ENCODE measurements at places on chromosomes 3 and 15. TPM values are rescaled to one million over a fixed set of nuclear protein-coding genes. Genes with fewer than 3 reads are reported as not detected.

CLDN1 gene
- polyA plus RNA-seq: 0.54 TPM

NRG4 gene
- polyA plus RNA-seq: 0.15 TPM

KCNMB2 gene
- not detected for polyA plus RNA-seq

CAND2 gene
- polyA plus RNA-seq: 35.2 TPM

RHCG gene
- polyA plus RNA-seq: 0.23 TPM

GHSR gene
- not detected for polyA plus RNA-seq

DNA sequence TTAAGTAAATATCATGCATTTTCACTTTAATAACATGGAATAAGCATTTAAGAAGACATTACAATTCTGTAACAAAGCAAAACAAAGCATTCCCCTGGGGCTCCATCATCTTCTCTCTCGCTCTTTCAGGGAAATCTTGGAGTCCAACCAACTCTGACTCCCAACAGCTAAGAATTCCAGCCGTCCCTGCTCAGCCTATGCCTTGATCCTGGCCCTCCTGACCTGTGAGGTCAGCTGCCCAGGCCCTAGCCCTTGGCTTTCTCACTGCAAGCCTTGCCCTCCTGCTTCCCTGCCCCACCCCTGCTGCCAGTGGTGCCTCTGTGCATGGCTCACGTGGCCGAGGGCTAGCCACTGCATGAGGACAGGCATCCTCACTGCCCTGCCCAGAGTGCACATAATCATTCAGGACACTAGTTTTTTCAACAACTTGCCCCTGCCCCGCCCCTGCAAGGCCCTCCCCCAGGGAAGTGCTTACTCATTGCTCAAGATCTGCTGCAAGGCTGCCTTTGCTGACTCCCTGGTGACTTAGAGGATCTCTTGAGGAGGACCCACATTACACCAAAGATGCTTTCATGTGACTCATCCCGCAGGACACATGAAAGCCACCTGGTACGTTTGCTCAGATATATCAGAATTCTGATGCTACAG lies 37.6 kb downstream of the MTMR10 start:
- DNase-seq: peak; percentile 80

DNA sequence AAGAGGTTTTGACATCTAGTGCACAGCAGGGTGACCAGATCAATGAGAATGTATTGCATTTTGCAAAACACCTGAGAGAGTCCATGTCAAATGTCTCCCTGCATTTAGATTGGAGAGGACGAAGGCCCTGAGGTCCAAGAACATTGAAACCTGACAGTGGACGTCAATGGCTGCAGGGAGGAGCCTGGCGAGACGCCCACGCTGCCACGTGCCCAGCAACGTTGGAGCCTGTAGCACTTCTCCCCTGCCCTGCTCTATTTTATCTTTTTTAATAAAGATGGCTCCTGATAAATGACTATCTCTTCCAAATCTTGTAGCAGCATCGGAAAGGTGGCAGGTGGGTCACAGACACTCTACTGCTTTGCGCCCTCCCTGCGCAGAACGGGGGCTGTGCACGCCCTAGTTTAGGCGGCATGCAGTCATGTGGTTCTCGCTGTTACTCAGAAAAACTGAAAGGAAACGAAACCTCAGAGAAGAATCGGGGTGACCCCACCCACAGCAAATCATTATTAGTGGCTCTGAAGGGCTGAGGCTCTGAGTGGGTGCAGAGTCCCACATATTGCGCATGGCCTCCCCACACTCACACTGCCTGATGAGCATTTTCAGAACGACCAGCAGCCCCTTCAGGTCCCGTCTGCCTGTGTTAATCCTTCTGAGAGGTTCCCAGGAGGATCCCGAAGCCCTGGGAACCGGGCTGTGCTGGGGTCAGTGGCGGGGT lies 62.5 kb upstream of the TAMM41 start:
- DNase-seq: no peak

- no peak for DNase-seq
Measured at GRCh38 chr3:99891610-99892285, 74.1 kb downstream of the CMSS1 start.

DNA sequence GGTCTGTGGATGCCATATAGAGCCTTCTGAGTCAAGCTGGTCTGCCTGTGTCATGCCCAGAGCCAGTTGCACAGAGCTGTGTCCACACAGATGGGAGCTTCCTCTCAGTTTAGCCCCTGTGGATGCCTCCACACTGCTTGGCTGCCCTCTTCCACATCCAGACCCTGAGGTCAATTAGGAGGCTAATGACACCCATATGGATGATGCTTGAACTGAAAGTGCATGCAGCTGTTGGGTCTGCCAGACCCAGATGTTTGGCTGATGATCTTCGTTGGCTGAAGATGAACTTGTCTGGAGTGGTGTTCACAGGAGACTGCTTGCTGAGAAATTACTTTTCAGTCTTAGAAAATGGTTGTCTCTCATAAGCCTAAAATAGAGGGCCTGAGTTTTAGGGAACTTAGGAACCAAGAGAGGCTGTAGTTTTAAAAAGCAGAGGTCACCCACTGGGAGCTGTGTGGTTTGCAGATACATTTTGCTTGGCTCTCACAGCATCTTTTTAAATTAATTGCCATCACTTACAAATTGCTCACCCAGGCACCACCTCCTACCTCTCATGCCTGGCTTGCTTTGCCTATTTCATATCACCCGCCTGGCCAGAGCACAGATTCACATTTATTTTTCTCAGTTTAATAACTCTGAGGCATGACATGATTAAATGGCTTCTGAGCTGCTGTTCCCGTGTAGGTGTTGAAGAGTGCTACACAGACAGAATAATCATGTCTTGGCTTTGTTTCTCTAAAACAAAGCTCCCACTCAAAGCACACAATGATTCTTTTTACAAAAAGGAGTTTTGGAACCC lies 176.1 kb downstream of the MINAR1 start:
- no peak for DNase-seq

DNA sequence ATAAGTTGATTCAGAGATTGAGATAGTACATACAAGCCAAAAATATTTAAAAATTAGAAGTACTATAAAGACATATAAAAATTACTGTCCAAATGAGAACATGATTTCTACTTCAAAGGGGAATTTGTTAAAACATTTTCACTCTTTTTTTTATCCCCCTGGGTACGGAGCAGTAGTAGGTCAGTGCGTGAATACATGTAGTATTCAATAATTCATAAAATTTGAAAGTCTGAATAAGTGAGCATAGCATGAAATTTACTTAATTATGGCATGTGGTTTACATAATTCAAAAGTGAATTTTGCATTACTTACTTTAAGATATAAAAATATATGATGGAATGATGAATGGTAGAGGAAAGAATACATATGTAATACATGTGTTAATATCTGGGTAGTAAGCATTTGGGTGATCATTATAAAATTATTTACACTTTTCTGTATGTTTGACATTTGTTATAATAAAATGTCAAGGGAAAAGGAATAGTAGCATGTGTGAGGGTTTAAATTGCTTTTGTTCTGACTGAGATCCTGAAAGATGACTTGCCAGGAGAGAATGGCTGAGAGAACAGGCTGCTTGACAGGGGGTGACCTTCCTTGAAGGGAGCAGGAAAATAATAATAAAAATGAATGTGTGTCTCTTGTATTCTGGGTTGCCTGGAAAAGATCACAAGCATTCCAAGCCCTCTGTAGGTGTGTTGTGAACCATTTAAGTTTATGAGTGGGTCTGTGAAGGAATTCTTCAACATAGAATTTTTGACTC lies 1178.8 kb downstream of the ZPLD1 start:
- DNase-seq: no peak

GRCh38 chr3:23650371-23651140 lies 155.2 kb upstream of the UBE2E1 start:
- DNase-seq: no peak

GRCh38 chr3:40913641-40914040 lies 285.7 kb upstream of the CTNNB1 start:
- no peak for DNase-seq

- no peak for DNase-seq
Measured at GRCh38 chr3:112644453-112644852, 3.5 kb upstream of the CCDC80 start.

DNA sequence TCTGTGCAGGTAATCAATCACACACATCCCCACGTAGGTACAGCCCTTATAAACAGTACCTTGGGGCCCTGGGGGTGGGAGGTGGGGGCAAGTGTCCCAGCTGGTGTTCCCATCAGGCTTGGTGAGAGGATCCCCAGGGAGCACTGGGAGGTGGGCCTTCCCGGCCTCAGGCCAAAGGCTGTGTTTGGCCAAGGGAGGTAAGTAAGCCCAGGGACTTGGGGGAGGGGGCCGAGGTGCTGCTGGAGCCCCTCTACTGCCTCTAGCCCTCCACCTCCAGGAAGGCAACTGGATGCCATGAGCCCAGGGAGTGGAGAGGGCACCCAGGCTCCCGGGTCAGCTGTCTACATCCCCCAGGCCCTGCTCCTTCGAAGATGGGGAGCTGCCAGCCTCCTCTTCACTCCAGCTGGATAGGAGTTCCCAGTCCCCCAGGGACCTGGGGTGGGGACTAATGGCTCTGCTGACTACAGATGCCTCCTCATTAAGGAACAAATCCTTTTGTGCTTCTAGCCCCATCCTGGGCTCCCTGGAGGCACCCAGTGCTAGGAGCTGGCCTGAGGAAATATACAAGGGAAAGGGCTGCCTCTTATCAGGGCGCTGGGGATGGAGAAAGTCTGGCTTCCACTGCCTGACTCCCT lies 33.1 kb downstream of the RNU5B-1 start:
- no peak for DNase-seq
